ENCODE measurements at places on chromosomes 2 and 18. TPM values are rescaled to one million over a fixed set of nuclear protein-coding genes. Genes with fewer than 3 reads are reported as not detected.

Gene IHH
- total RNA-seq: not detected

- DNase-seq: no peak
These were observed 297.9 kb downstream of the RDH14 start for GRCh38 chr2:18262601-18263000.

Gene ALK
- total RNA-seq: 0.09 TPM

Gene HOXD8
- total RNA-seq: not detected

Measured in H1 (cell line).